ENCODE measurements at places on chromosomes 4 and X. TPM values are rescaled to one million over a fixed set of nuclear protein-coding genes. Genes with fewer than 3 reads are reported as not detected.

- DNase-seq = peak; percentile 65
Measured at GRCh38 chr4:142265536-142265935, 580.6 kb downstream of the INPP4B start.

DNA sequence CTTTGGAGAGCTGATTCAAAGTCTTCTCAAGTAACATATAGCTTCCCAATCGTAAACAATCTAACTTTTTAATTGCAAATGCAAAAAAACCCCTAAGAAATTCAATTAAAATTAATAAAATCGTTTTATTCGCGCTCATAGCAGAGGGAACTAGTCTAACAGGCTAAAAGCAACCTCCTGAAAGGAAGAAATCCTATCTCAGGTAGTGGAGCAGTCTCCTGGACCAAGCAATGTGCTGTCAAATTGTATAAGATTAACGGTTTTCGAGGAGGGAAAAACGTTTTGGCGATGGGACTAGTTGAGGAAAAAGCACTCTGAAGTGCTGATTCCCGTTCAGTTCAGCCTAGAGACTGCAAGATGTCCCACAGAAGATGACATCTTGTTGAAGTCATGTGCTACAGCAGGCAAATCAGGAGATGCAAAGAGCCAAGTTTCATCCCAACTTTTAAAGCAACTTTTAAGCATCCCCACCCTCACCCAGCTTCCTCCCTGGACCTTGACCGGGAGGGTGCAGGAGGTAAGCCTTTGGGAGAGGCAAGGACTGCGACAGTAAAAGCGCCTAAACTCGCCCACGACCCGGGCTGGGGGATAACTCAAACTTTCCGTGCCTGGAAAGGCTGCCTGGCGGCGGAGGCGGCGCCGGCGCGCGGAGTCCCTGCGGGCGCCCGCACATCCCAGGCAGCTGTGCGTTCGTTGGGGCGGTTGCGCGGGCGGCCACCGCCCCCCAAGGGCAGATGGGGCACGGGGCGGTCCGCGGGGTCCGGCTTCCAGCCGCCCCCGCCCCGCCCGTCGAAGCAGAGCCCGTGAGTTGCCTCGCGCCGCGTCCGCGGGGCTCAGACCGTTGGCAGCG lies 784 bp downstream of the MAP7D3 start:
- peak; percentile 55 for DNase-seq

DNA sequence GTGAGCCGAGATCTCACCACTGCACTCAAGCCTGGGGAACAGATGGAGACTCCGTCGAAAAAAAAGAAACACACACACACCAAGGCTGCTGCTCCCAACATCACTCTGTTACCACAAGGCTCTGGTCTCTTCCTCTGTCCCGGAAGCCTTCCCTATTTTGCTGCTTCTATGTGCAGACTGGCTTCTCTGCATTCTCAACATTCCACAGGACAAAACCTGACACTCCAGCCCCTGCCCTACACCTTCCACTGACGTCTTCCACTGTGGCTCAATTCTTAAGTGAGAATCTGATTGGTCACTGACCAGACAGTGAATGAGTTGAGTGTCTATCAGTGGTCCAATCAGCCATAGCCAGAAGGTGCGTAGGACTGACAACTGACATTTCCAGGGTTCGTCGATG lies 5.9 kb downstream of the ODAPH start:
- no peak for DNase-seq

Gene SHROOM3
- 15.7 TPM for total RNA-seq

DNA sequence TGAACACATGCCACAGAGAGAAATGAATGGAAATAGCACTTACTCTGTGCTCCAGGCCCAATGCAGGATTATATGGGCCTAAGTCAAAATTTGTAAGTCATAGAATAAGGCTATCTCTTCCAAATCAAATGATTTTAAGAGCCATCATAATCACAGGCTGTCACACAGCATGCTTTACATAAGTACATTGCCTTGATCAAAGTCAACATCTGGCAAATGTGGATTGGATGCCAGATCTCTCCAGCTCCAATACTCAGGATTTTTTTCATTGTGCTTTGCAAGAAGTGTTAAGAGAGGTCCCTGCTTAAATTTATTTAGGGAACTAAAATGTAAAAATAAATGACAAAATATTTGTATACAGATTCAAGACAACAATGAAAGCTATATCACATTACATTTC lies 299.9 kb downstream of the PRDM5 start:
- no peak for DNase-seq

GRCh38 chr4:24024605-24025004 lies 134.8 kb upstream of the PPARGC1A start:
- DNase-seq = no peak

DNA sequence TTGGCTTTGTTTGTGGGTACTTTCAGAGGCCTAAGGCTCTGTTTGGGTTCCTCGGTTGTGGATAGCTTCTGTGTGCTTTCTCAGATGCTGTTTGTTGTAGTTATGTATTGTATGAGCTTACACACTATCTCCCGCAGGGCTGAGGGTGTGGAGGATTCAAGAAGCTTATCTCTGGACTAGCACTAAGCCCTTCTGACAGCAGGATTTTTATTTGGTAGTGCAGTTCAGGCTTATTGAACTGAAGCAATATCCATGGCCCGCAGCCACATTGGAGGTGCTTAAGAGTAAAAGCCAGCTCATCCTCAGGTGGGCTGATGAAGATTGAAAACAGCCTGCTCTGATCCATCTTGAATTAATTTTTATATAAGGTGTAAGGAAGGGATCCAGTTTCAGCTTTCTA lies 128.2 kb downstream of the RASGEF1B start:
- no peak for DNase-seq

Gene CCNA2
- 118 TPM for total RNA-seq

DNA sequence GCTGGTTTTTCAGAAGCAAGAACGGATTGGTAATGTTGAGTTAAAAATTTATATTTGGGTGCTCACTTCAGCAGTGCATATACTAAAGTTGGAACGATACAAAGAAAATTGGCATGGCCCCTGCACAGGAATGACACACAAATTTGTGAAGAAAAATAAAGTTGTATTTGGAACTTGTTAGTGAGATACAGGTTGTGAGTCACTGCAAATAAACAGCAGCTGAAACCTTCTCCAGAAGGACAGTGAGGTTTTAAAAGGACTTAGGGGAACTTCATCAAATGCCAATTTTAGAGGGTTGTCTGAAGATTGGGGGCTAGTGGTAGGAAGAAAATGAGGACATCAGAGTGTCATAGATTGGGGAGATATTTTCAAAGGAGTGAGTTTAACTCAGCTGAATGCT lies 79.7 kb upstream of the ELOVL6 start:
- DNase-seq = no peak

Gene MTMR8
- total RNA-seq = not detected

Gene GYG2
- 5.2 TPM for total RNA-seq

- DNase-seq = no peak
Measured at GRCh38 chr4:13461191-13461905, 22.8 kb downstream of the RAB28 start.

DNA sequence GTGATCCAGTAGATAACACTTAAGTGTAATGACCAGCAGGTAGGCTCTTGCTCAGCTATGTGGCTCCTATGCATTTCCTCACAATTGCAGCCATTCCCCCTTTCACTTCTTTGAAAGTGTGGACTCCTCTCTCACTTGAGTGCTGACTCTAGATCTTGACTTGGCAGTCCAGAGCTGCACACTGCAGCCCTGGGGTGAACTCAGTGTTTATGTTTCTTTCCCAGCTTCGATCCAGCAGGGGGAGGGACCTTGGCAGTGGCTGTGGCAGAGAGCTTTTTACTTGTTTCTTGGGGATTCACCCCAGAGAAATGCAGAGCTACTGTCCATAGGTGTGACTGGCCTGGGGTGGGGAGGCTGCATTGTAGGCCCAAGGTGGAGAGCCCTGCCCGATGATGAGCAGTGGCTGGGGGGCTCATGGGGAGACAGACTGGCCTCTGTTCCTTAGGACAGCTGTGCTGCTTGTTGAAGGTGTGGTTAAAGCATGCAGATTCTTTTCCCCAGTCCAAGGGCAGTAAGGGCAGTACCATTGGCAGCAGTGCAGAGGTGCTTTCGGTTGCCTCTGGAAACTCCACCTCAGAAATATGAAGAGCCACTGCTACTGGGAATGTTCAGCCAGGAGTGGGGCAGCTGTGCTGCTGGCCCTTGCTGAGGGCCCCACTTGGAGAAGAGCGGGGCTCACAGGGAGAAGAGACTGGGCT lies 134.7 kb downstream of the SH3BGRL start:
- peak; percentile 4 for DNase-seq

- no peak for DNase-seq
Measured at GRCh38 chr4:179165862-179166261, 1723.6 kb upstream of the AGA start.

Gene VSIG4
- not detected for total RNA-seq

- DNase-seq = no peak
Measured at GRCh38 chr4:153471698-153472093, 5.5 kb downstream of the TMEM131L start.

GRCh38 chr4:85548116-85548515 lies 73.2 kb downstream of the ARHGAP24 start:
- DNase-seq = no peak

DNA sequence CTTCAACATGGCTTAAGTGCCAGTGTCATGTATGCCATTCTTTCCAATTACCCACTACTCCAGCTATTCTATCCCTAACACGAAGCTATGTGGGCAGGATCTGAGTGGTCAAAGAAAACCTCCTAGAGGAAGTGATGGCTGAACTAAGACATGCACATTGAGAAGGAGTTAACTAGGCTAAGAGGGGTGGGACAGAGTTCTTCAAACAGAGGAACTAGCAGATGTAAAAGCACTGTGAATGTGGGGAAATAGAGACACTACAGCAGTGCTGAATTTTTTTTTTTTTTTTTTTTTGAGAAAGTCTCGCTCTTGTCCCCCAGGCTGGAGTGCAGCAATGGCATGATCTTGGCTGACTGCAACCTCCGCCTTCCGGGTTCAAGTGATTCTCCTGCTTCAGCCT lies 6.2 kb downstream of the JCHAIN start:
- no peak for DNase-seq

Gene ODAPH
- total RNA-seq = not detected

- no peak for DNase-seq
Measured at GRCh38 chr4:113524096-113524495, 237.4 kb downstream of the CAMK2D start.

Gene GABRG1
- not detected for total RNA-seq

- no peak for DNase-seq
Measured at GRCh38 chr4:48367016-48367415, 25.7 kb downstream of the SLAIN2 start.

GRCh38 chr4:109826719-109827118 lies 1.1 kb upstream of the RRH start:
- peak; percentile 7 for DNase-seq

- DNase-seq = no peak
Measured at GRCh38 chr4:21083413-21083812, 383.2 kb downstream of the PACRGL start.

All from M059J (cell line).